Stimulated activated CD8-positive, alpha-beta memory T cell treated with anti-CD3 and anti-CD28 coated beads, Interleukin-4, amount 100 ng/mL, for 1 hour (primary cell): ENCODE measurements at places on chromosomes 12 and 14.

- DNase-seq, result no peak
Measured at GRCh38 chr12:71282020-71282419, 124.2 kb upstream of the TSPAN8 start.

GRCh38 chr12:95117178-95117599, 43.8 kb upstream of the NR2C1 start:
- peak; percentile 34 for DNase-seq

- DNase-seq, result no peak
Measured at GRCh38 chr12:102740141-102740955, 176.7 kb downstream of the PAH start.

GRCh38 chr12:5964913-5965900, 20.1 kb upstream of the ANO2 start:
- DNase-seq, result no peak

DNA sequence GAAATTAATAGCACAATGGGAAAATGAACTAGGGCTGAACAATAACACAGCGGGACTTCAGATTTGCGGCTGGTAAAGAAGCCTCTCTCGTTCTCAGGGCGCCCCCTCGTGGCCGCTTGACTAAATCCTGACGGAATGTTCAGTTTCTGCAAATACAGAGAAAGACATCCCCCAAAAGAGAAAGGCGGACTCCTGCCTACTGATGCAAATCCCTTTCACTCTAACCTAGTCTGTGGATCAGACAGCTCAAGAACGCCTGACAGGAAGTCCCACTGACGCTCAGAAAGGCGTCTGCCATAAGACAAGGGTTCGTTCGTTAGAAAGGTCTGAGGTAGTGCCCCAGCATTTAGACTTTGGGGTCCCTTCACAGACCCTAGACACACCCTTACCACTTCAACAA, 2.5 kb downstream of the NUAK1 start:
- peak; percentile 44 for DNase-seq

GRCh38 chr12:130246560-130246959, 84.3 kb downstream of the FZD10 start:
- no peak for DNase-seq

DNA sequence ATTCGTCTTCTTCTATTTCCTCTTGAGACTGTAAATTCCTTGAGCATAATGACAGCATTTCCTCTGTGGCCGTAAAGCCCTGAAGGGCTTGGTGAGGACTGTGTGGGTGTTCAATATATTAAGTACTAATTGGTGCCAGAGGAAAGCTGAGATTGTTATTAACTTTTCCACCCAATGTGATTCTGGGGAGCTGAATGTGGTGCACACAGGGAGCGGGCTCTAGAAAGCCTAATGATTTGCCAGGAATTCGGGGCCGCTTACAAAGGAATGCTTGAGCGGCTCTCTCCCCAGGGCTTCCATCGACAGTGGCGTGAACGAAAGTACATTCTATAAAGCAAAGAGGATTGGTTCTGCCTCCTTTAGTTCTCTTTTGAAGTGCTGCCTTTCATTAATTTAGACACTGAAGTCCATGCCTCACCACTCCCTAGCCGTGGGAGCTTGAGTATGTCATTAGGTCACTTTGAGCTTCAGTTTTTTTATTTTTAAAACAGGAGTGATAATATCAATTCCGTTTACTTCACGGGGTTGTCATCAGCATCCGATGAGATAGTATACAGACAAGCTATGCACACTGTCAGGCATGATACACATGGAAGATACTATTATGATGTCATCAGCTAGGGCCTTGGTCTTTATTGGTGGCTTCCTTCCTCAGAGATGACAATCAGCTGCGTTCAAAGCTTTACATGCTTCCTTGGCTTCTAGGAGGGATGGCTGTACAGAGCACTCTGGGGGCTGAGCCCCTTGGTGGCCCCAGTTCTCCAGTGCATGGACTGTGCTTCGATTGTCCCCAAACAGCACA, 11.0 kb upstream of the GSG1 start:
- DNase-seq, result no peak

DNA sequence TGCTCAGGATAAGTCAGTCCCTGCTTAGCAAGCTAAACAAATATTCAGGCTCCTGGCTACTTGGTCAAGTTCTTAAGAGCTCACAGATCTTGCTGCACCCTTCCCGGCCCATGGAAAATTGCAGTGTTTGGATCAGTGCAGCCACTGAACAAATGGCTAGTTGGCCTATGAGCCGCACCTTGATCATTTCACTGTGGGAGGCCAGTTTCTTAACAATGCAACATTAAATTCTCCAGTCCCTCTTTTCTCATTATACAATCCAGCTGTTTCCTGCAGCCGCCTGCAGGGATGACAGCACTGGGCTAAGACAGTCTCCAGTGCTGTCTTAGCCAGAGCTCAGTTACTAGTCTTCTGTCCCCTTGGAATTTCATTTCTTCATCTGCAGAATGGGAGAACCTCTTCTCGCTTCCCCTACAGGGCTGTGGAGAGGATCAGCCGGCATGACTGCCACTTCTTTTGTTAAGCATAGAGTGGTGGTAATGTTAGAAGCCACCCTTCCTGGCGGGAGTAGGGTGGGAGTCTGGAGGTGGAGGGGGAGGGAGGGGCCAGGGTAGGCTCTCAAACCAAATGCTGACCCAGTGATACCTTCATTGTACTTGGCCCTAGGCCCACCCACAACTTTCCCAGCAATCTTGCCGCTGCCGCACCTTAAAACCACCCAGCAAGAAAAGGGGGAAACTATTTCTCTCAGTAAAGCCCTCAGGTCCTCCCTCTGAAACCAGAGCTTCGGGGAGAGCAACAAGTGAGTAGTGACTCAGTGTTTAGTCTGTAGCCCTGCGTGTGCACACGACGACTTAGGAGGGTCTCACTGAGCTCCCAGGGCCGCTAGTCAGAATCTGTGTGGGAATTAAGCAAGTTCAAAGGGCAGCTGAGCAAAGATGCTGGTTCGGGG, 145.7 kb downstream of the NUAK1 start:
- DNase-seq, result no peak

DNA sequence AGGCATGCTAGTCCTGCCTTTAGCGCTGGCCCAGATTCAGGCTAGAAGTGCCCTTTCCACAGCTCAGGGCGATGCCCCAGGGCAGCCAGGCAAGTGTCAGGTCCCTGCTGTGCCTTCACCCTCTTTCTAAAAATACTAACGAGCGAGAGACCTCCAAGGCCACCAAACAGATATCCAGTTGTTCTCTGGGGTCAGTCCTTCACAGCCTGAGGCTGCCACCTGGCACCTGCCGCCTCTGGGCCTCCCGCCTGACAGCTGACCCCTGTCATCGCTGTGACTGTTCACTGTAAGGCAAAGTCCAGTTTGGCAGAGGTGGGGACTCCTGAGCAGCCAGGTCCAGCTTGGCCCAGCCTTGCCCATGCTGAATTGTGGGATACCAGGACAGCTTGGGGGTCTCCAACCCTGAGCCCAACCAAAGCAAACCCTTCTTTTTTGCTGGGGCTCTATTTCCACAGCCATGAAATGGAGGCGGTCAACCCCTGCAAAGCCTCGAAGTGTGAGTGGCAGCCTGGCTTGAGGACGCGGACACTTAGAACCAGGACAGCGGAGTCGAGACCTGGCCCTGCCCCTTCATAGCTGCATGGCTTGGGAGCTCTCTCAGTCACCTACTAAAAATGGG, 79.9 kb downstream of the NINJ2 start:
- no peak for DNase-seq

- DNase-seq, result no peak
Measured at GRCh38 chr12:26374934-26375680, 179.7 kb downstream of the SSPN start.

DNA sequence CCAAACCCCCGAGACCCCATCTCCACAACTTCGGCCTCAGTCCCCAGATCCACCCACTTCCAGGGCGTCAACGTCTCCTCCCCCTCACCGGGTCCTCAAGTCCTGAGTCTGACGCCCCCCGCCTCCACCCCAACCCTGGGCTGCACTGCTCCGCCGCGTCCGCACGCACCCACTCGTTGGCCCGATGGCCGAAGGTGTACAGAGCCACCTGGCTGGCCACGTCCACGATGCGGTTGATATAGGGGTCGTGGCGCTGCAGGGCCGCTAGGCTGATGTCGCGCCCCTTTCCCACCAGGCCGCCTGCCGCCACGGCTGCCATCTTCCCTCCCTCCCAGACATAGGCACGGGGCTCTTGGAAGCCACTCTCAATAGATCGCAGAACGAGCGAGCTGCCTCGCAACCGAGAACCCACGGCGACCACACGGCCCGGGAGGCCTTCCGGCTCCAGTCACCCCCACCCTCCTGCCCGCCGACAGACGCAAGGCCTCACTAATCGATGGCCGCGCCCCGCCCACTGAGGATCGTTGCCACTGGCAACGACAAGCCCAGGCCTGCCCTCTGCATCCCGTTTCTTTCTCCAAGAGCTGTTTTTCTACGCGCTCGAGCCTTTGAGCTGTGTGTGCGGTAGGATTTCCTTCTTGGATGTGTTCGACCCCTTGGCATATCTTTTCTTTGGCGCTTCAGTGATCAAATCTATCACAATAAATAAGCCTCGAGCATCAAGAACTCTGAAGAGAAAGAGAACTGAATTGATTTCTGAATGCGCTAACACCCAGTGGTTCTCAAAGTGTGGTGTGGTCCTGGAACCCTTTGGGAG, at the start of gene DCP1B:
DCP1B (minus strand) TSS at position 345 of the 817 bp plus-strand sequence; CDS start at position 319, 26 bp downstream.
- peak; percentile 75 for DNase-seq

GRCh38 chr12:84636801-84637290, 275.8 kb downstream of the SLC6A15 start:
- DNase-seq, result no peak

- no peak for DNase-seq
Measured at GRCh38 chr12:51721282-51721940, 127.1 kb downstream of the FIGNL2 start.

- DNase-seq, result no peak
Measured at GRCh38 chr14:102264775-102265174, 40.2 kb downstream of the MOK start.
